ENCODE measurements at places on chromosomes 11 and 22. TPM values are rescaled to one million over a fixed set of nuclear protein-coding genes. Genes with fewer than 3 reads are reported as not detected.

The INSC gene
- not detected for total RNA-seq

The OR52H1 gene
- not detected for total RNA-seq

The TBX1 gene
- total RNA-seq, result not detected

The OR8D4 gene
- total RNA-seq, result not detected

The SERPING1 gene
- 2.1 TPM for total RNA-seq

The SEC14L6 gene
- total RNA-seq, result not detected

The SPDYC gene
- not detected for total RNA-seq

The PRG3 gene
- total RNA-seq, result not detected

The ART1 gene
- not detected for total RNA-seq

The HBB gene
- total RNA-seq, result not detected

The C11orf98 gene
- total RNA-seq, result 206 TPM

The TCN1 gene
- total RNA-seq, result not detected

The C22orf42 gene
- total RNA-seq, result not detected

The ROBO3 gene
- 11.6 TPM for total RNA-seq

The IRAG1 gene
- 0.14 TPM for total RNA-seq

The APLNR gene
- total RNA-seq, result not detected

The C11orf97 gene
- not detected for total RNA-seq

All from activated T-cell treated with anti-CD3 and anti-CD28 coated beads, Interleukin-2, amount 50 U/mL, for 4 hours (primary cell).